ENCODE measurements at places on chromosomes 6 and 20. TPM values are rescaled to one million over a fixed set of nuclear protein-coding genes. Genes with fewer than 3 reads are reported as not detected.

Gene PACSIN1
- not detected for total RNA-seq

Gene SRMS
- not detected for total RNA-seq

GRCh38 chr20:47295921-47296426, 60.5 kb downstream of the ZMYND8 start:
- no peak for DNase-seq

GRCh38 chr6:145714731-145715130, 20.6 kb downstream of the EPM2A start:
- no peak for DNase-seq

DNA sequence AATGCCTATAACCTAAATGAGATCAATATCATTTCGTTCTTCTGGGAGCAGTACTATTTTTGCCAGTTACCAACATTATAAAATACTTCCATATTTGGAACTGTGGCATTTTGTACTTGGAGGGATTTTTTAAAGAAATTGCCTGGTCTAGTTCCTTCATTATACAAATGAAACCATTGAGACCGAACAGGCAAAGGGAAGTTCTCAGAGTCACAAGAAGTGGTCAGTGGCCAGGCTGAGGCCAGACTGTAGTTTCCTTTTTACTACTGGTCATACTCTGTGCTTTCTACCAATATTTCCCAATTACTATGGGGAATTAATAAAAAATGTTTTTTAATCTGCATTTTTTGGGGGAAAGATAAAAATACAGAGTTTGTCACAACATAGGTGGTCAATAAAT, 332.0 kb downstream of the NRN1 start:
- no peak for DNase-seq

GRCh38 chr6:148565321-148565926, 181.4 kb upstream of the UST start:
- no peak for DNase-seq
